GM12878 (cell line): ENCODE measurements at places on chromosomes 16 and 17. TPM values are rescaled to one million over a fixed set of nuclear protein-coding genes. Genes with fewer than 3 reads are reported as not detected.
A peak's percentile ranks its signal among the peaks of the same experiment; 100 is the strongest.

The ZNF19 gene
- 1.3 and 1.7 TPM in 2 replicates for polyA plus RNA-seq

The NXPH3 gene
- polyA plus RNA-seq = 0.08 and 0.09 TPM in 2 replicates

GRCh38 chr17:41773190-41773588 is 13.3 kb downstream of the JUP start:
- H3K36me3 ChIP-seq = no peaks in the 10 kb centered on the region
- no peak overlapping the region for H3K27ac ChIP-seq
- no peaks in the 10 kb centered on the region for H3K4me1 ChIP-seq
- DNase-seq = no peak
- no peaks in the 10 kb centered on the region for H3K27me3 ChIP-seq

DNA sequence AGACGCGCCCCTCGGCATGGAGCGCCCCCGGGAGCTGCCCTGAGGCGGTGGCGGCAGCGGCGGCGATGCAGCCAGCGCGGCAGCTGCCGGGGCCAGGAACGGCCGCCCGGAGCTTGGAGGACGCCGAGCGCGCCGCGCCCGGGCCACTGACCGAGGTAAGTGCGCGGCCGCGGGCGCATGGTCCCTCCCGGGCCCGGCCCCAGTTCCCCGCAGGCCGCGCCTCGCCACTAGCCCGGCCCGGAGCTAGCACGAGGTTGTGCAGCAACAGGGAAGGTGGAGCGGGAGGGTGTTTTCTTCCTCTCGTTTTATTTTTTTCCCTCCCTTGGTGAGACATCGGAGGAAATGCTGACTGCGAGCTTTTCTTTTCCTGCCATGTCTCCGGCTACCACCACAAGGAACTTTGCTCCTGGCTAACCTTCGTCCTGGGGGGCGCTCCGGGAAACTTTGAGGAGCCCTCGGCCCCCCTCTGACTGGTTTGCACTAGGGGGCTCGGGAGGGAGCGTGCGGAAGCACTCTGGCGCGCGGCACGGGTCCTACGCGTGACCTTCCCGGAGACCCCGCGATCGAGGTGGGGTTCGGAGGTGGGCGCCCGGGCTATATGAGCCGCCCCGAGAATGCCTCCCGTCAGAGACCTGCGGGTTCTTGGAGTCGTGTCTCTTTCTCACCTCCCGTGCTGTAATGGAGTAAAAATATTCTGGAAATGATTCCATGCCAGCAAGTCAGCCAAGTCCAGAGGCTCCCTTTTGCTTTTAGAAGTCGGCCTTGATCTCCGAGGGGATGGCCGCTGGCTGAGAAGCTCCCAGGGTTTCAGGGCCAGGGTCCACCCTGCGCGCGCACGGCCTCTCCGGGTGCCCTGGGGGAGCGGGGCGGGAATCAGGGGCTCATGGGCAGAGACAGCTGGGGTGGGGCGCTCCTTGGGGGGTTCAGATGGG is 868 bp downstream of the KCNJ12 start:
- DNase-seq = no peak
- H3K27ac ChIP-seq = no peak overlapping the region
- H3K27me3 ChIP-seq = no peaks in the 10 kb centered on the region
- H3K4me3 ChIP-seq = no peak overlapping the region
- no peaks in the 10 kb centered on the region; the same call in 1 of the 2 replicates for H3K4me1 ChIP-seq

GRCh38 chr16:89357055-89357816 is 133.1 kb downstream of the ANKRD11 start:
- no peak for DNase-seq
- H3K4me1 ChIP-seq = peaks cover 54% of the 10 kb centered on the region
- H3K36me3 ChIP-seq = peaks cover 14% of the 10 kb centered on the region
- no peaks in the 10 kb centered on the region for H3K27me3 ChIP-seq
- H3K27ac ChIP-seq = peak overlapping the region; percentile 9; the same call in 1 of the 2 replicates

DNA sequence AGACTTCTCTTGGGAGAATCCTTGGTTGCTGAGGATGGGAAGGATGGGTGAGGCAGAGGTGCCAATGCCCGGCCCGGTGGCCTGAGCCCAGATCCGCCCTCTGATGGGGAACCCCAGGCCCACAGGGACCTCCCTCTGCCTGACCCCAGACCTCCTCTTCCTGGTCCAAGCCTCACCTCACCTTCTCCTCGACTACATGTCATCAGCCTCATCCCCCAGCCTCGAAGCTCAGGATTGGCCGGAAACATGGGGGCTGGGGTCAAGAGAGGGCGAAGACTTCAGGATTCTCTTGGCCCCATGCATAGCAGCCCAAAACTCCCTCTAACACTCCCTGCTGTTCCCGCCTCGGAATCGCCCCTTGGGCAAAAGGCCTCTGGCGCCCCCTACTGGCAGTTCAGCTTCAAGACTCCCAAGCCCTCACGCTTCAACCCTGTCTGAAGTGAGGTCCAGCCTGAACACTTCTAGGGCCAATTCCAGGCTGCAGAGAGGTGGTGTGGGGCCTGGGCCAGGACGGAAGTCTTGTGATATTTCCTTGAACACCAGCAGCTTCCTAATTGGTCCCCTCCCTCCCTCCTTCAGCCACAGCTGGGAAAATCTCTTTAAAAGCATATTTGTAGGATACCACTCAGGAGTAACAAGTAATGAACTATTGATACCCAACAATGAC is 47.2 kb downstream of the ARHGAP27 start:
- H3K27ac ChIP-seq = 0 out of 2 replicates have a peak overlapping the region, but pooled peaks have one; percentile 50
- H3K36me3 ChIP-seq = no peaks in the 10 kb centered on the region
- DNase-seq = peak; percentile 56
- H3K27me3 ChIP-seq = no peaks in the 10 kb centered on the region

DNA sequence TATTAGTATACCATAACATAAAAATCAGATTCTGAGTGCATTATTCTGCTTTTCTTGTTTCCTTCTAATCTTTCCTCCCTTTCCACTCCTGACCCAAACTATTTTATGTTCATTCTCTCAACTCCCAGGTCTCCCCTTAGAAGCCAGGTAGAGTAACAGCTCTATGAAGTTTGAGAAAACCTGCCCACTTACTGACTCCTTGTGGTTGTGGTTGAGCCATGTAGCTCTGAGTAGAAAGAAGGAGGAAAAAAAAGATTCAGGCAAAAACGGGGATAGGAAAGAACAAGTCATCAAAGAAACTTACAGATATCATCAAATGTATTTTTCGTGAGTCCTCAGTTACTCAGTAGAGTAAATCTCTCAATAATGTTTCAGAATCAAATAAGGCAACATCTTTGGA is 216.7 kb downstream of the PMP22 start:
- no peaks in the 10 kb centered on the region for H3K36me3 ChIP-seq
- no peak for DNase-seq
- H3K4me1 ChIP-seq = no peaks in the 10 kb centered on the region
- H3K4me3 ChIP-seq = no peak overlapping the region

DNA sequence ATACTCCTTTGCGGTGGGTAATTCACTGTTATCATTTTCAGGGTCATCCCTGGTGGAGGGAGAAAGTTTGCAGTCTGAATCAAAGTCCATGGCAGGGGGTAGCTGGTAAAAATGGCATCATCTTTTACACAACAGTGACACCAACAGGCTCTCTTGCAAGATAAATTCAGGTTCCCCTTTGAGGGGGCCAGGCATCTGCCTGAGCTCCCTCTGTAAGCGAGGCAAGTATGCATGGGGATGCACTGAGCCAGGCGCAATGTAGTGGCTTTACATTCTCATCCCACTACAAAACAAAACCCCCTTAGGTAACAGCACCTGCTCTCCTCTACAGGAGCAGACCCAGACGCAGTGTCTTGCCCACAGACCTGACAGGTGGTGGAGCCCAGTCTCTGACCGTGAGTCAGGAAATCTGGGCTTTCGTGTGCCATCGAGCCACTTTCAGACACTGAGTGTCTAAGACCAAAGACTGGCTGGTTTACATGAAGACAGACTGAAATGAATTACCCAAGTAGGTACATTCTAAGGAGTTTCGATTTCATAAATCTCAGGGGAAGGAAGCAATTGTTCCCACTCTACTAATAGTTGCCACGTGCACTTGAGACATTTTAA is 17.7 kb downstream of the LITAFD start:
- H3K27me3 ChIP-seq = no peaks in the 10 kb centered on the region
- DNase-seq = no peak
- H3K4me3 ChIP-seq = no peak overlapping the region
- peaks cover 5% of the 10 kb centered on the region for H3K4me1 ChIP-seq
- H3K27ac ChIP-seq = peak overlapping the region; percentile 18; the same call in 1 of the 2 replicates
- H3K36me3 ChIP-seq = peaks cover 41% of the 10 kb centered on the region

The SLC5A2 gene
- 4.6 and 7.4 TPM in 2 replicates for polyA plus RNA-seq

DNA sequence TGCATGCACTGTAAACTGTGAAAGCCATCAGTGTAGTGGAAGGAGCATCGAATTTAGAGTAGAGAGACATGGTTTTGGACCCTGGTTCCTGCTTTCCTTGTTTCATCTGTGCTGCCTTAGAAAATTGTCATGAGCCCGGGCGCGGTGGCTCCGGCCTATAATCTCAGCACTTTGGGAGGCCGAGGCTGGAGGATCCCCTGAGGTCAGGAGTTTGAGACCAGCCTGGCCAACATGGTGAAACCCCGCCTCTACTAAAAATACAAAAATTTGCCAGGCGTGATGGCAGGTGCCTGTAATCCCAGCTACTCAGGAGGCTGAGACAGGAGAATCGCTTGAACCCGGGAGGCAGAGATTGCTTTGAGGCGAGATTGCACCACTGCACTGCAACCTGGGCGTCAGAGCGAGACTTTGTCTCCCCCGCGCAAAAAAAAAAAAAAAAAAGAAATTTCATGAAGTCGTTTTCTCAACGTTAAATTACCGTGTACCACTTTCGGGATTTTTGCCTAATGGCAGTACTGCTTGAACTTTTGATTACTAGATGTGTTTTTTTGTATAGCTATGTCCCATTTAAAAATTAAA is 912 bp downstream of the COQ7 start:
- no peaks in the 10 kb centered on the region; the same call in 1 of the 2 replicates for H3K4me1 ChIP-seq
- no peaks in the 10 kb centered on the region for H3K27me3 ChIP-seq
- peak overlapping the region; percentile 99 for H3K27ac ChIP-seq
- peak overlapping the region; percentile 95 for H3K4me3 ChIP-seq
- no peak for DNase-seq
- H3K36me3 ChIP-seq = no peaks in the 10 kb centered on the region

DNA sequence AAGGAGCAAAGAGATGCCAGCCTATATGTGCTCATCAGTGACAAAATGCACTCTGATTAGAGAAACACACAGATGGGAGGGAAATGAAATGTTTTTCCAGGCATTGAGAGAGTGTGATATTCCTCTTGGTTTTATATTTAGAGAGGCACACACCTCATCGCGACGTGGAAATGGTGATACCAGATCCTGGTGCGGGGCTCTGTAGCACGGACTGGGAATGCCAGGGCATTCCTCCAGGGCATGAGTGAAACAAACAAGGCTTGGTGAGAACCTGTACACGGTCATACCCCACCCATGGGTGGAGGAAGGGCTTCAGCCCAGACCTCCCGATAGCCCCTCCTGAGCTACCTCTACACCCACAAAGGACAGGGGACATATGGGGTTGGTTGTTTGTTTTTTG is 280.2 kb downstream of the C16orf95 start:
- no peaks in the 10 kb centered on the region for H3K36me3 ChIP-seq
- DNase-seq = no peak
- H3K27ac ChIP-seq = no peak overlapping the region
- H3K27me3 ChIP-seq = no peaks in the 10 kb centered on the region

The MTSS2 gene
- polyA plus RNA-seq = not detected in 2 replicates

The SPNS3 gene
- polyA plus RNA-seq = 1.0 and 1.2 TPM in 2 replicates

The TMC8 gene
- polyA plus RNA-seq = 36.6 and 48.1 TPM in 2 replicates

- H3K27me3 ChIP-seq = no peaks in the 10 kb centered on the region
- no peak overlapping the region for H3K4me3 ChIP-seq
- no peak overlapping the region for H3K27ac ChIP-seq
Measured at GRCh38 chr17:70564006-70564620, 394.8 kb downstream of the KCNJ2 start.

- H3K4me1 ChIP-seq = no peaks in the 10 kb centered on the region
- H3K36me3 ChIP-seq = no peaks in the 10 kb centered on the region
- no peak overlapping the region for H3K4me3 ChIP-seq
- H3K27ac ChIP-seq = no peak overlapping the region
- no peak for DNase-seq
Measured at GRCh38 chr17:79125503-79125902, 50.9 kb downstream of the ENGASE start.

GRCh38 chr16:4263504-4264436 is 9.1 kb downstream of the TFAP4 start:
- no peaks in the 10 kb centered on the region for H3K4me1 ChIP-seq
- H3K36me3 ChIP-seq = peaks cover 24% of the 10 kb centered on the region
- no peak overlapping the region for H3K4me3 ChIP-seq
- H3K27ac ChIP-seq = no peak overlapping the region

- H3K36me3 ChIP-seq = no peaks in the 10 kb centered on the region
- H3K27me3 ChIP-seq = no peaks in the 10 kb centered on the region
- H3K27ac ChIP-seq = no peak overlapping the region
- no peaks in the 10 kb centered on the region for H3K4me1 ChIP-seq
- no peak for DNase-seq
Measured at GRCh38 chr16:58077796-58078195, 51.4 kb downstream of the CFAP20 start.

The C16orf86 gene
- polyA plus RNA-seq = 1.3 and 3.2 TPM in 2 replicates

DNA sequence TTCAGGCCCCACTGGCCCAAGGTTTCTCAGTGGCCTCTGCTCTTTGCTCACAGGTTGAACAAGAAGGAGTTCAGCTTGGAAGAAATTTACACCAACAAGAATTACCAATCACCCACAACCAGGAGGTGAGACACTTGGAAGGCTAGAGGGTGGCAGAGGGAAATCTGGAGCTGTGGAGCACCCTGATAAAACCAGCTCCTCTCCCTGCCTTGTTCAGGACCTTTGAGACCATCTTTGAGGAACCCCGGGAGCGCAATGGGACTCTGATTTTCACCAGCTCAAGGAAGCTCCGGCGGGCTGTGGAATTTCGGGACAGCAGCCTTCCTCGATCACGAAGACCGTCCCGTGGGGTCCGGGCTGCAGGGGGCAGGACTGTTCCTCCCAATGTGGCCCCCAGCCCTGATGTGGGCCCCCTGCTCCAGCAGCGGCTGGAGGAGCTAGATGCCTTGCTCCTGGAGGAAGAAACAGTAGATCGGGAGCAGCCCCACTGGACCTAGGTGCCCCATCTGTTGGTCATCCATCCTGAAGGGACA is 2.4 kb upstream of the FBRS start:
- H3K27me3 ChIP-seq = no peaks in the 10 kb centered on the region
- no peak for DNase-seq
- no peak overlapping the region for H3K27ac ChIP-seq
- peaks cover 13% of the 10 kb centered on the region for H3K36me3 ChIP-seq
- H3K4me1 ChIP-seq = peaks cover 17% of the 10 kb centered on the region
